CD4-positive, alpha-beta T cell treated with Interleukin-17A for 4 hours (primary cell): ENCODE measurements at places on chromosomes 7 and 10.
A peak's percentile ranks its signal among the peaks of the same experiment; 100 is the strongest.

GRCh38 chr7:135385209-135385608 is 124.7 kb downstream of the CNOT4 start:
- no peak for DNase-seq

DNA sequence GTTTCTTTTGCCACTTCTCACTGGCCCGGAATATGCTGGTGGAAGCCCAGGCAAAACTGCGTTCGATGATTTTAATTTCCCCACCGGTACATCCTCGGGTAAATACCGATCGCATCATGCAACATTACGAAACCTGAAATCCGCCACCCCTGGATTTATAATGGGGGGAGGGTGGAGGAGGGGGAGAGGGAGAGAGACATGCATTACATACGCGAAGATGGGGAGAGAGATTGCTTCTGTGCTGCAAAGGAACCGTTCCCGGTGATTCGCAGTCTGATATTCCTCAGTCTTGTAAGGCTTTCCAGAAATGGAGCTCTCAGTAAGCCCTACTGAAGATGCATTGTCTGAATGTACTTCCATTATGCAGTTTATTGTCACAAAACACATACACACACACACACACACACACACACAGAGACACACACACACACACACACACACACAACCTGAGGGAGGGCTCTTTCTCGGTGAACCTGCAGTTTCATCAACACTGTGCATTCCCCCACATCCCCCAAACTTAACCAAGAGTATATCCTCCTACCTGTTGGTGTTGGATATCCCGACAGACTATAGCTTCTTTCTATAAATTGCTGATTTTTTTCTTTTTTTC is 741 bp downstream of the GPR85 start:
- DNase-seq = no peak

DNA sequence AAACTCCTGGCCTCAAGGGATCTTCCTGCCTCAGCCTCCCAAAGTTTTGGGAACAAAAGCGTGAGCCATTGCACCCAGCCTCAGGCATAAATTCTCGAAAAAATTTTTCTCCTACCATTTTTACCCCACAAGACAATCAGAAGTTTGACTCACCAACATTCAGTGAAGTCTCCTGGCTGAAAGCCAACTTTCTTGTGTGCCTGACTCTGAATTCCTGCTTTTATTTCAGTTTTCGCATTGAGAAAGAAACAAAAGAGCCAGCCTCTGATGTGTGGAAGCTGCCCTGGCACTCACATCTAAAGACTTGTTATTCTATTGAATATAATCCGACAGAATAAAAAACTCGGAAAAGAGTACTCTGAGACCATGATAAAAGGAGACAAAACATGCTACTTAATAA is 402.9 kb downstream of the MAGI2 start:
- DNase-seq = no peak

DNA sequence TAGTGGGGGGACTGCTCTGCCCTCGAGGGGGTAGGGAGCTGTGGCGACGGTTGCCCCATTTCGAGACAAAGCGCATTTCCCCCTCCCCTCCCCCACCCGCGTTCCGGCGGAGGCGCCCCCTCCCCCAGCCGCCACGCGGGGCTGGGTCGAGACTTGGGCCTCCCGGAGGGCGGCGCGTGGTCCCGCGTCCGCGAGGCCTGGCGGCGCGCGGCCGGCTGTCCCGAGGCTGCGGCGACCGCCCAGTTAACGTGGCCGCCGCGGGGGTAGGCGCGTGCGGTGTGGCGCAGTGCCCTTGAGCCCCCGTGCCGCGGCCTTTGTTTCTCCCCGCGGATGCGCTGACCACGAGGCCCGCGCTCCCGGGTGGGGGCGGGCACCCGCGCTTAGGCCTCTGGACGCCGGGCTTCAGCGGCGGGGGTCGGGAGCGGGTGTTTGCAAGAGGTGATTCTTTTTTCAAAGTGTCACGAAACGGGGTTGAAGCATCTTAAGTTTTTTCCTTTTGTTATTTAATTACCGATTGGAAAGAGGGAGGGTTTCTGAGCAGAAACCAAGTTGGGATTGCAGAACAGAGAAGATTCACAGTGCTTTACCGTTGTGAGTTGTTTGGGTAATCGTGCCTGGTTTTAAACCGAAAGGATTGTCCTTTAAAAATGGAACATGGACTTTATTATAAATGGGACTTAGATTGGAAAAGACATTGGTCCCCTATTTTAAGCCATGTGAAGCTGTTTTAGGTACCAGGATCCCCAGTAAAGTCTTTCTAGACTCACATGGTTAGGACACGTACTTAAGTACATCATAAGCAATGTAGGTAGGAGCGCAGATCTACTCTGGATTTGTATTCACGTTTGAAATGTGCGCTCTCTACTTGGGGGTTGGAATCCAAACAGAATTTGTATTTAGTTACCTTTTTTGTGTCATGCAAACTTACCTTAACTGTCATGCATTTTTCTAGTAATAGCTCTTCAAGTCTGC is 760 bp downstream of the CBX3 start:
- DNase-seq = peak; percentile 76

DNA sequence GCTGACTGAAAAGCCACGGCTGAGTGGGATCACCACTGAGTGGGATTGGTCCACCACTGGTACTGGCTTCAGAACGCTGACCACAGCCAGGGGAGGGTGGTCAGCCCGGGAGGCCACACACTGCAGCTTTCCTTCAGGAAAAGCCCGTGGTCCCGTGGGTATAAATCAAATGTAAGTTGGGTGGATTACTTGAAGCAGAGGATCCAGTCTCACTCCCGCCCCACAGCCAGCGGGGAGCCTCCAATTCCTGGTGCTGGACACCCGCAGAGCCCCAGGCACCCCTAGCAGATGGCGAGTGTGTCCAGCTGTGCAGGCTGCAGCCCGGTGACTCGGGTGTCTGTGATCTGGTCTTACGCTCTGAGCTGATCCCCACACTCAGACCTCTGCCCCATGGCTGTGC is 231.1 kb upstream of the ZNF32 start:
- no peak for DNase-seq

DNA sequence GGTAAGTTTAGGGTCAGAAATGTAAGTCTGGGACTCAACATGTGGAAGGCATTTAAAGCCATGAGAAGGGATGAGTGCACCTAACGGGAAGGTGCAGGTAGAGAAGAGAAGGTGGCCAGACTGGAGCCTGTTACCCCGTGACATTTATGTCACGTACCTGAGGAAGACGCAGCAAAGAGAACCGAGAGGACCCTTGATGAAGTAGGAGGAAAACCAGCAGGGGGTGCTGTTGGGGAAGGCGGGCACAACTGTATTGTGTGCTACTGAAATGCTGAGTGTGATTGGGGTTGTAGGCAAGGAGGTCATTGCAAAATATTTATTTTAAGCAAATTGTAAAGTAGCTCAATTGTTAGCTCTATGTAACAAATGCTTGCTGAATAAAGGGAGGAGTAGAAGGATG is 338.2 kb upstream of the PRKCQ start:
- peak; percentile 83 for DNase-seq

GRCh38 chr7:107505997-107506673 is 36.3 kb downstream of the GPR22 start:
- peak; percentile 23 for DNase-seq

DNA sequence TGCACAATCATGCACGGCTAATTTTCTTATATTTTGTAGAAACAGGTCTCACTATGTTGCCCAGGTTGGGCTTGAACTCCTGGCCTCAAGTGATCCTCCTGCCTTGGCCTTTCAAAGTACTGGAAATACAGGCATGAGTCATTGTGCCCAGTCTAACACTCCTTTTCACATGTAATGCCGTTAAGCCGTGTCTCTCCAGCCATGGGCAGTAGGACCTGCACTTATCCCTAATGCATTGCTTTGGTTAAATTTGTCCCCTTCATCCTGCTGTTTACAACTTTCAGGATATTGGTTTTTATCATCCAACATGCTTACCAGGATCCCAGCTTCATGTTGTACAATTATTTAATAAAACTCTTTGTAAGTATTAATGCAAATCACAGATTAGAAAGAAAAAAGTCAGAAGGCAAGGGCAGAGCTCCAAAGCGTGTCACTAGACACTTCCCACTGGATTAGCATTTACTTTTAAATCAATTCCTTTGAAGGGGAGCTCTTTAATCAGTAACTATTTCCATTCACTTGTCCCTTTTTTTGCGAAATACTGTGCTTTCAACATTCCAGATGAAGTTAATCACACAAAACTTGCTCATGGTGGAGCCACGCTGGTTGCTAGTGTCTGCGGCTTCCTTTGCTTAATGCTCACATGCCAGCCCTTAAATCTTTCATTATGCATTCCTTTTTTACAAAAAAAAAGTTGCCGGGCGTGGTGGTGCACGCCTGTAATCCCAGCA is 256.0 kb upstream of the AUTS2 start:
- no peak for DNase-seq

GRCh38 chr10:61750943-61751471 is 88.3 kb downstream of the CABCOCO1 start:
- peak; percentile 76 for DNase-seq

GRCh38 chr7:115747174-115747573 is 283.4 kb downstream of the TFEC start:
- no peak for DNase-seq

GRCh38 chr7:91353848-91354247 is 89.6 kb downstream of the FZD1 start:
- no peak for DNase-seq

GRCh38 chr7:142772051-142772450 is 1.3 kb downstream of the PRSS2 start:
- DNase-seq = no peak

GRCh38 chr7:47197486-47197885 is 384.4 kb downstream of the TNS3 start:
- DNase-seq = no peak

DNA sequence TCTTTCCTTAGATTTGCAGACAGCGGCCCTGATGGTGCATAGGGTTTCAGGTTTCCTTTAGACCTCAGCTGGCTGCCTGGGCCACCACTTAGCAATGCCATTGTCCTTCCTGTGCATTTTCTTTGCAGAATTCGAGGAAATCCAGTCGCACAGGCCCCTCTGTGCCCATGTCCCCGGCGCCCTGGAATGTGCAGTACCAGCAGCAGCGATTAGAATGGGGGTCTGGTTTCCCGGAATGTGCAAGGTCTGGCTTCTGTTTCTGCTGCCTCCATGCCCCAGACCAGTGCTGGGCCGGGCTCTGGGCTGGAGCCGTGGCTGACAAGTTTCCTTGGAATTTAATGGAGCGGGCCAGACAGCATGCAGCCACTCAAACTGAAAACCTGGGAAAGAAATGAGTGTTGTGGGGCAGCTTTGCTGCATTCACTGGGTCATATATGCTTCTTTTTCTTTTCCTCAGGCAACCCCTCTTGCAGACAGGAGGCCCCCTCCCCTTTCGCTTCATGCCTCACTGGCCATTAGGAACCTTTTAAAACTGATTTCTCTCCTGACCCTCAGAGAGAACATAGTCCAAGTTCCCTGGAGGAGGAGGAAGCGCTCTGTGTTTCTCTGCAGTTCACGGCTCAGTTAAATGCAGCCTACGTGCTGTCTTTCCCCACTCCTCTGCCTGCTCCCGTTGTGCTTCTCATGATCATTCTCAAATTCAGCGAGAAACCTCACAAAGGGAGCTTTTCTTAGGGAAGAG is 14.4 kb downstream of the HTRA1 start:
- no peak for DNase-seq

DNA sequence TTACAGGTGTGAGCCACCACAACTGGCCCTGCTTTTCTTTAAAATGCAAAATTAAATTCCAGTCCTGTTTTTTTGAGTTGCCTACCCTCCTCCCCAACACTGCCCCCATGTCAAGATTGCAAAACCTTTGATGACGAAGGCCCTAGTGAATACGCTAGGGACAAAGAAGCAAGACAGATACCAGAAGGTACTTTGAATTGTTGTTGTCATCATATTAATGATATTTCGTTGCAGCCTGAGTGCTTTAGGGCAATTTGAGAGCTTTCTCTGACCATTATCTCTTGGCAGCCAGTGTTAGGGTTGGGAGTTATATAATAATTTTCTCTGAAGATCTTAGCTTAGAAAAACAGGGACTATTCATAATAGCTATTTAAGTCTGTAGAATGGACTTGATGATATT is 7.1 kb downstream of the CCSER2 start:
- no peak for DNase-seq

GRCh38 chr10:131277278-131277677 is 34.2 kb downstream of the TCERG1L start:
- no peak for DNase-seq

- no peak for DNase-seq
These were observed 50.5 kb upstream of the STARD3NL start for GRCh38 chr7:38127216-38128207.

GRCh38 chr7:99244939-99245338 is 27.7 kb upstream of the MYH16 start:
- no peak for DNase-seq

- no peak for DNase-seq
These were observed 411.4 kb downstream of the PAXIP1 start for GRCh38 chr7:154591544-154591943.

GRCh38 chr7:115914951-115915350 is 115.6 kb downstream of the TFEC start:
- DNase-seq = no peak

DNA sequence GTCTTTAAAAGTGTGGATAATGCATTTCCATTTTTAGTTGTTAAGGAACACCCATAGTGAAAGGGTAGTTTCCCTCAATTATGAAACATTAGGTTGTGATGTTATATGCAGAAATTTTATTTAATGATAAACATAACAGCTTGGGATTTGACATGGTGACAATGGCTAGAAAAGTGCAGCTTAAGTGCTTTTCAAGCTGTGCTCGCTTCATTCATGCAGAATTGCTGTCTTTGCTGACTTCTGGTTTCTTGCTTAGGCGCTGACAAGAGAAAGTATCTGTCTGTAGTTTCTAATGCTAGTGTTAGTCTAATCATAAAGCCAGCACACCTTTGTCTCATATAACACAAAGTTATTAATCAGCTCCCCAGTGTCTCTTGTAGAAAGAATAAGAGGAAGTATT is 170.0 kb downstream of the ARL5B start:
- no peak for DNase-seq

- no peak for DNase-seq
These were observed 18.9 kb downstream of the GOT1 start for GRCh38 chr10:99411546-99411945.

DNA sequence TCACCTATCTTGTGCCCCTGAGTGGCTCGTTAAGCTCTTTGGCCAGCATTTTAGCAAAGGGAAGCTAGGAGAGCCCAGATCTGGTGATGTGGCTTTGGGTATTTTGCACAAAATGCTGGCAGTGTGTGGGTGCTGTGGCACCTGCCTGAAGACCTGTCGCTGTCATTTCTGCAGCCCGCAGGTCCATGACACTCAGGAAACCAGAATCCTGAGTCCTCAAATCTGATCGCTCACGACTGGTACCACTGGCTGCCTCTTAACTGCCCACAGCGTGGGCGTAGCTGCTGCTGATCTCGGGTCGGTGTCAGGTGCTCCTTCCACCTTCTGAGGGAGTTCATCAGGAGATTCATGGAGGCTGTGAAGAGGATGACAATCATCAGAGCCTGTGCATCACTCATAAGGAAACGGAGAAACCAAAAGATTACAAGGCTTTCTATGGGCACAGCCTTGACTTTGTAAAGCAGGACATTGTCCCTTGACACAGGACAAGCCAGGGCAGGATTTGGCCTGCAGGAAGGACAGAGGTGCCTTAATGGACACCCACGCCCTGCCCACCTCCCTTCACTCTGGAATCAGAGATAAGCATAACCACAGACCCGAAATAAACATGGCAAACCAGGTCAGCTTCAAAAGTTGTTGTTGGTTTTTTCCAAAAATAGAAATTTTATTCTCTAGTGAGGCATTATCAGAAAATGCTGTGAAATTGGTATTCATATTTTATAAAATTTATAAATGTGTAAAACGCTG is 71.0 kb upstream of the STK17A start:
- no peak for DNase-seq
